ENCODE measurements at places on chromosomes 6 and 20.

- no peak for DNase-seq
Measured at GRCh38 chr6:82185948-82186535, 61.5 kb downstream of the IBTK start.

GRCh38 chr20:36439040-36439730 is 102.1 kb upstream of the MYL9 start:
- peak; percentile 18 for DNase-seq

DNA sequence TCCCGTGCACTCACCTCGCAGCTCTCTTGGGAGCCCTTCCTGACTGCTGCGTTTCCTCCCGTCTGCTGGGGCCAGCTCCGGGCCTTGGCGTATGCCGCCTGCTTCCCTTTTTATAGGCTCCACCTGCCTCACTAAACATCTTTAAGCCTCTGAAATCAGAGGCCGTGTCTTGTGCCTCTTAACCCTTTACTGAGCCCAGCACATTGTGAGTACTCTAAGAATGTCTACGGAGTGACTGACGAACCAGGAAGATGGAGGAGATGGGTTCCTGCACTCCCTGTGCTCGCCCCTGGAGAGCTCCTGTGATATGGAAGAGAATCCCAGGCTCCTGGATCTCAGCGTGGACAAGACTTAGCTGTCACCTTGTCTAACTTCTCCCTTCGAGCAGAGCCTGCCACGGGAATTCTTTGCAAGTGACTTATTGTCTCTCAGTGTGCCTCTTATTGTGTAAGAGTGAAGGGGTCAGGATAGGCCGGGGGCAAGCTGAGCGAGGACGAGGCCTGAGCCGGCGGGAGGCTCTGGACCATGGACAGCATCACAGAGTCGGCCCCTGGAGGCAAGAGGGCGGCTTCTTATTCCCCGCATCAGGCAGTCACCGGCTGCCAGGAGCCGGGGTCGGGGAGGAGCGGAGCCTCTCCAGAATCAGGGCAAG is 70.9 kb upstream of the CCDC167 start:
- DNase-seq = no peak

- no peak for DNase-seq
Measured at GRCh38 chr6:113137426-113137825, 719.7 kb upstream of the MARCKS start.

- DNase-seq = no peak
Measured at GRCh38 chr6:142544199-142544838, 242.5 kb downstream of the ADGRG6 start.

DNA sequence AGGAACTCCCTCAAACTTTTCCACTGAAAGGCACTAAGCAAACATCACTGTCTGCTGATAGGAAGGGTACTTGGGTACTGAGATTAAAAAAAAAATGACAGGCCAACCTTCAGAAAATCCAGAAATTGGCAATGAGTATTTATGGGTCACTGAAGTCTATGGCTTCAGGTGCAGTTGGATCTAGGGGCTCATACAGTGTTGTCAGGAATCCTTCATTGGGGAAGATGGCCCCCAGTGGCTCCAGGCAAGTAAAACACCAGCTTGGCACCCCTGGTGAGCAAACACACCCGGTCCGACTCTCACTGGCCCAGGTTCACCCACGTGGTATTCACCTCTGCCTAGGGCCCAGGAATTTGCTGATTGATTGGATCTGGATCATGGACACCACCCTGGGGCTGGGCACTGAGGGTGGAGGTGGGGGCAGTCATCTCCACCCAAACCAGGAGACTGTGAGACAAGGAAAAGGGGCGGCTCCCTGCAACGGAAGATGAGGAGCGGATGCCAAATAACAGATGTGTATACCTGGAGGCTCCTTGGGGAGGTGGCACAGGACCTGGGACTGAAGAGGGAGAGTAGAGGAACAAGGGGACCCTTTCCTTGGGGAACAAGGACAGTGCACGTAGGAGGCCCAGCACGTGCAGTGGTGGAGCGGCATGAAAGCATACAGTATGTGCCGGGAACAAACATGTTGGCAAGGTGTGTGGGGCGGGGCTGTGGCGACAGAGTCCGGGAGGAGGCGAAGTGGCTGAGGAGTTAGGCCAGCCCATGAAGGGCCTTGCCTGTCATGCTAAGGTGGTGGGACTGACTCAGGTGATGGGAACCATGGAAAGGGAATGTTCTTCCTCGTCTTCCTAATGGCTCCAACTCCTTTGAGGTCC is 4.7 kb downstream of the SLC2A10 start:
- DNase-seq = no peak

GRCh38 chr20:53258741-53259140 is 286.6 kb downstream of the TSHZ2 start:
- no peak for DNase-seq

- no peak for DNase-seq
Measured at GRCh38 chr6:67881706-67882065, 753.4 kb upstream of the ADGRB3 start.

- DNase-seq = no peak
Measured at GRCh38 chr20:58719971-58720371, 27.4 kb downstream of the NPEPL1 start.

DNA sequence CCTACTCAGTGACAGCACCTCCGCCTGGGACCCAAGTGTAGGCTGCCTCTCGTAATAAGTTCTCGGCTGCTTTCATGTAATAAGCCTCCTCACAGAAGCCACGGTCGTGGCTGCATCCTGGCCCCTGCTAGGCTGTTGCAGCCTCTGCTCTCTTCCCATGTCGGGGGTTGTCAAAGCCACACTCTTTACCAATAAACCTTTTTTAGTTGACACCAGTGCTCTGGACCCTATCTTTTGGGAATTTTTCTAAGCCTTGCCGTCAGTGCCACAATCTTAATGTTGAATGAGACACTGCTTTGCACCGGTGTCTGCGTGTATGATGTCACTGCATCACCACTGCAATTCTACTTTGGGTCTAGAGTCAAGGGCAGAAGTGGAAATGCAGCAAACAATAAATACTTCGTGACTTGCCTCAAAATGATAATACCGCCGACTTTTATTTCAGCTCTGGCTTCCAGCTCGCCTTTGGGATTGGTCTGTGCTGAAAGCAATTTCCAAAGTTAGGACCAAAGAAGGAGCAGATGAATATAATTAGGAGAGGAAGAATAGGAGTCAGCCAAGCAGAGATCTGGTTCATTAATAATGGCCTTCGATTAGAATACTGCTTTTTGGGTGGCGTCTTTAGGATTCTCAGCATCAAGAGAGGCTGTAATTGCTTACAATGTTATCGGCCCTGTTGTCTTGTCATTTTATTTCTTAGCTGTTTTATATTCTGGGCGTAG is 57.6 kb upstream of the CCN6 start:
- no peak for DNase-seq

- DNase-seq = no peak
Measured at GRCh38 chr6:80145921-80146320, 39.5 kb downstream of the BCKDHB start.

GRCh38 chr6:10873374-10873773 is 8.5 kb downstream of the GCM2 start:
- no peak for DNase-seq

GRCh38 chr20:17611290-17611539 is 41.3 kb downstream of the DSTN start:
- DNase-seq = no peak

DNA sequence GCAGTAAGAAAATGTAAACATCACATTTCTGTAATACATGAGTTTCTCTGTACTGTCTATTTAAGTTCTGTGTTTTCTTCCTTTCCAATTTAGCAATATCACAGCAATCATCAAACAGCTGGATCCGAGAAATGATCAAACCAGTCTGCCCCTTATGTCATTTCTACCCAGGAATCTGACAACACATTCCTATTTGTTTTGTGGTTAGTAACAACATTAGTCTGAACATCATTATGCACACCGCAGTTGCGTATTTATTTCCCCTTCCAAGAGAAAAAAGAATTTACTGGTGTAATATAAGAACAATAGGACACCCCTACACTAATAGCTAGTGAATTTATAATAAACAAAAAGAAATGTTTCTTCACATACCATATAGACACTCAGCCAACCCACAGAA is 179.5 kb downstream of the BTBD9 start:
- DNase-seq = no peak

DNA sequence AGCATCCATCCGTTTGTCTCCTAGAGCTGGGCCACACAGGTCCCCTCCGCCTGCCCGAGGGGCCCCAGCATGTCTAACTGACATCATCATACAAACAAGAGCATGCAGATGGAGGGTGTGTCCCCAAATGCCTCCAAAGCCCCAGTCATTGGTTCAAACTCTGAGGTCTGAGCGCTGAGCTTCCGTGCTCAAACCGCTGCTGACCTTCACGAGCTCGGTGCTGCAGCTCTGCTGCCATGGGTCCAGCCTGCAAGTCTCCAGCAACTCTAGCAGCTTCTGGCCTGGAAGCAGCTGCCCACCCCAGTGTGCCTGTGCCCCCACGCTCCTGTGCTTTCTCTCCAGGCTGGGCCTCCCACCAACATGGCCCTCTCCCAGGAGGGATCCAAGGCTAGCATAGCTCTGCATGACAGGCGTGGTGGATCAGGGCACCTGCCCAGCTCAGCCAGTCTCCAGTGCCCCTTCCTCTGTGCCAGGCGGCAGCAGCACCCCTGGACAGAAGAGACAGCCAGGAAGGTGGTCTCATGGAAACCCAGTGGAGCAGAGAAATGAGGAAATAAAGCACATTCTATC is 131.6 kb upstream of the PMEPA1 start:
- DNase-seq = no peak

GRCh38 chr6:81753711-81754577 is 1.5 kb upstream of the TENT5A start:
- peak; percentile 61 for DNase-seq
